ENCODE measurements at places on chromosomes 2 and 18.
A peak's percentile ranks its signal among the peaks of the same experiment; 100 is the strongest.

DNA sequence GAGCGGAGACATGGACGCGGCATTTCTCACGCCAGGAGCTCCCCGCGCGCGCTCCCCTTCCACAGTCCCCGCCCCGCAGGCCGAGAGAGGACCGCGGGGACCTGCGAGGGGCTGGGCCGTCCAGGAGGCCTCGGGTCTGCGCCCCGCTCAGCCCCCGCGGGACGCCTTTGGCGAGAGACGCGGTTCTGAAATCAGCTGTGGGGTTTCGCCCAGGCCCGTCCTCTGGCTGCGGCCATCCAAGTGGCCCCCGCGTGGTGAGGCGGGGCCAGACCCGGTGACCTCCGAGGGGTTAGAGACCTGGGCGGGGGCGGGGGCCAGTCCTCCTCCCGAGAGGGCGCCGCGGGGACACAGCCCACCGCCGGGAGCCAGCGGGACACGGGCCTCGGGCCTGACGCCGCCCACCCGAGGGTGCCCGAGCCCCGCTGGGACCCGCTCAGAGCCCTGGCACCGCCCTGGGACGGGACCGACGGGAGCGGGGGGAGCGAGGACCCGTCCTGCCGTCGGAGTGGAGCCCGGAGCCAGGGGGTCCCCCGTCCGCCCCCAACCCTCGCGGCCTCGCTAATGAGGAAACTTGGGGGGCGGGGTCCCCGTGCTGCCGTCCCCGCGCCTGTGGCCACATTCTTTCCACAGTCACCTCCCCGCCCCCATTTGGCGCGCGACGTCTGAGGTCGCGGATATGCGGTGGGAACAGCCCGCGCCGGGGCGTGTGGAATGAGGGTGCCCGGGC lies 6.1 kb upstream of the SALL3 start:
- no peak for DNase-seq

DNA sequence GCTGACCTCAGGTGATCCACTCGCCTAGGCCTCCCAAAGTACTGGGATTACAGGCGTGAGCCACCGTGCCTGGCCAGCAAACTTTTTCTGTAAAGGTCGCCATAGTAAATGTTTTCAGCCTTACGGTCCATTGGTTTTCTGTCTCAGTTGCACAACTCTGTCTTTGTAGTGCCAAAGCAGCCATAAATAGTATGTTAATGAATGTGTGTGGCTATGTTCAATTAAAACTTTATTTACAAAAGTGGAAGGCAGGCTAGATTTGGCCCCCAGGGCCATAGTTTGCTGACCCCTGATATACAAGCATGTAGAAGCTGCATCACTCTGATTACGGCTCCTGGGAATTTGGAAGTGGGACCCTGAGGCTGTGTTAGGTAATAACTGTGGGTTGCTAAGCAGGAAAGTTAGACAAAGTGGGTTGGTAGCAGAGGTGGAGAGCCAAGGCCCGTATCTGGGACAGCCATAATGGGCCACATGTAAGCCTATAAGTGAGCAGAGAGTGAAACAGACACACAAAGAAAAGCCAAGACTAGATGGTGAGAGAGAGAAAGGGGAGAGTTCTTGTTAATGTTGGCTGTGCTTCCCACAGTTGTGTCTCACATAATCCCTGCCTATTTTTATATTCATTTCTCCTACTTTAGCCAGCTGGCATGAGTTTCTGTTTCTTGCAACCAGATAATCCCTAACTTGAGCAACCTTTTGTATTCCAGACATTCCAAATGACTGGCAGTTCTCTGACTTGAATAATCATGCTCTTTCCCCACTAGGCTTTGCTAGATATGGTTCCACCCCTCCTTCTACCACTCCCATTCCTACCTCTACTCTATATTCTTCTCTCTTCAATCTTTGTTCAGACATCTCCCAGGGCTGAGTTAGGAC lies 223.3 kb upstream of the STON1 start:
- no peak for DNase-seq

DNA sequence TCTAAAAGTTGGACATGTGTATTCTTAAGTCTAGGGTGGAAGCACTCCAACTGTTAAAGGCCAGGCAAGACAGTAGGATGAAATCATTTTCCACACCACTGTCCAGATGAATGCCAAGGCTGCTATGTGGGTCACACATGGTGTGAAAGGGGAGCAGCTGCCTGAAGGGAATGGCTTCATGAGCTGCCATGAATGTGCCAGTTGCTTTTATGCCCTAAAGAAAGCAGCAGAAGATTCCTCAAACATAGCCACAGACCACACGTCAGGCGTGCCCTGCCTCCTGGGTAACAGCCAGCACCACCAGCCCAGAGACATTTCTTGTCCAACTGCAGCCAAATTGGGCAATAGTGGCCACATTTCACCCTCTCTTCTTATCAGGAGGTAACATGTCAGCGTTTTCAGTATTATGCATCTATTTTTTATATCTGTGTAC lies 130.2 kb downstream of the MTCL1 start:
- no peak for DNase-seq

DNA sequence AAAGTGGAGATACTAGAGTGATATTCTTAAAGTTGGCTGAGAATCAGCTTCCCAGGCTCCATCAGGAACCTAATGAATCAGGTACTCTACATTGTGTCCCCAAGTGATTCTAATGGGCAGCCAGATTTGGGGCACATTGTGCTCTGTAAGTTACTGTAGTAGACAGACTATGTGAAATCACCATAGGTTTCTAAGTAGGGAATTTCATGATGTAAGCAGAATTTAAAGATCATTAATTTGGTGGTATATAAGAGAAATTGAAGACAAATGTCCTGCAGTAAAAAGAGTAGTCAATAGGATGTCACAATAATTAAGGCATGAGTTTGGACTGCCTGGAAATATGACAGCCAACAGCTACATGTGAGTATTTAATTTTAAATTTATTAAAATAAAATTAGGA lies 602.4 kb upstream of the ACVR2A start:
- DNase-seq = no peak

GRCh38 chr2:24632172-24632571 lies 141.1 kb downstream of the NCOA1 start:
- DNase-seq = no peak

GRCh38 chr2:226738821-226739544 lies 60.6 kb downstream of the IRS1 start:
- no peak for DNase-seq

GRCh38 chr2:173571887-173572680 lies 217.4 kb downstream of the CDCA7 start:
- DNase-seq = no peak

- DNase-seq = no peak
Measured at GRCh38 chr2:241835611-241836010, 23.1 kb downstream of the PDCD1 start.

DNA sequence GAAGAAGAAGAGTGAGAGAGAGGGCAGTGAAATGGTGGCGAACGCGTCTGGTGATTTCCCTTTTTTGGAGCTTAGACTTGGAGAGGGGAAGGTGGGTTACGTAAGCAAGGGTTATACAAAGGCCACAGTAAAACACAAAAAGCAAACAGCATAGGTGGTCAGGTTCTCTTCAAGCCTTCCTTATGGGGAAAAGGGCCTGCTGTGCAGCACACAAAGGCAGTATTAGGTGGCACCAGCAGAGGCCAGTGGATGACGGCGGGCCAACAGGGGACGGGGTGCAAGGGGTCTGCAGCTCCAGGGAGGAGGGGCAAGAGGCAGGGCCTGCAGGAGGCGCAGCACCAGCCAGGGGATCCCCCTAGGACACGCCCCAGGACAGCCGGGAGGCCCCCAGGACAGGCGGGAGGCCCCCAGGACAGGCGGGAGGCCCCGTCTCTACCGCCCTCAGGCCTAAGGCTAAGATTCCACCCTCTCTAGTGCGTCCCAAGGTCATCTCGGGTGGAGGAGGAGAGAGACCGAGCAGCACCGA lies 32.6 kb upstream of the NPC1 start:
- DNase-seq = no peak

DNA sequence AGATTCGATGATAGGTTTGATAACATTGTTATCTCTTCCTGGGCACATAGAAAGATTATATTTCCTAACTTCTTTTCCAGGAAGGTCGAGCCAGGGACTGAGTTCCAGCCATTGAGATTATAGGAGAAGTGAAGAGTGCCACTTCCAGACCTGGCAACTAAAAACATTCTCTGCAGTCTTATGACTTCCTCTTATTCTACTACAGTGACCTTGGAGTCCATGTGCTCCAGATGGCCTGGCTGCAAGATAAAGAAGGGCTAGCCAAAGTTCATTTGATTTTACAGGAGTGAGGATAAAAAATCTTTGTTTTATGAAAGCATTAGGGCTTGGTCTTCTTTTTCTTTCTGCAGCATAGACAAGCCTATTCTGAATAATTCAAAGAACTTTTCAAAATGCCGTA lies 363.0 kb downstream of the FSIP2 start:
- no peak for DNase-seq

DNA sequence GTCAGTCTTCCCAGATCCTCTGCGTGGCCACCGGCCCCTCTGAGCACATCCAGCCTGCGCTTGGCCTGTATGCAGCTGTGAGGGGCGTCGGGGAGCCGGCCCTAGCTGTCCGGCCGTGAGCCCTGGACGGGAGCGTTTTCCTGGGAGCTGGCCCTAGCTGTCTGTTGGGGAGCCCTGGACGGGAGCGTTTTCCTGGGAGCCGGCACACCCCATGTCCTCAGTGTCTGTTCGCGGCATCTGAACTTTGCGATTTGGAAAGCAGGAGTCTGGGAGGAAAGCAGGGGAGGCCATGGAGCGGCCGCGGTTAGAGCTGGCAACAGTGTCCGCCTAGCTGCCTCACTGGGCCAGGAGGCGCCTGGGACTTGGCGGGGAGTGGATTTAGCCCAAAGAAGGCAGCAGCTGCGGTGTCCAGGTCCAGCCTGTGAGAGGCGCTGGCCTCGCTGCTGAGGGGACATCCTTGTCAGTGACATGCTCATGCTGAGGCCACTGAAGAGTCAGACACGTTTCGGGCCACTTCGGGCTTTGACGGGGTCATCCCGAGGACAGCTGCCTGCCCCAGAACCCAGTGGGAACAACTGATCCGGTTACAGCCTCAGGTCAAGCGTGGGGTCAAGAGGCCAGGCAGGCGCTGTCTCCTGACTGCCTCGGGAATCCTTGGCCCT lies 75.8 kb downstream of the KCNG2 start:
- no peak for DNase-seq

GRCh38 chr18:37176621-37176934 lies 347.7 kb downstream of the KIAA1328 start:
- no peak for DNase-seq

DNA sequence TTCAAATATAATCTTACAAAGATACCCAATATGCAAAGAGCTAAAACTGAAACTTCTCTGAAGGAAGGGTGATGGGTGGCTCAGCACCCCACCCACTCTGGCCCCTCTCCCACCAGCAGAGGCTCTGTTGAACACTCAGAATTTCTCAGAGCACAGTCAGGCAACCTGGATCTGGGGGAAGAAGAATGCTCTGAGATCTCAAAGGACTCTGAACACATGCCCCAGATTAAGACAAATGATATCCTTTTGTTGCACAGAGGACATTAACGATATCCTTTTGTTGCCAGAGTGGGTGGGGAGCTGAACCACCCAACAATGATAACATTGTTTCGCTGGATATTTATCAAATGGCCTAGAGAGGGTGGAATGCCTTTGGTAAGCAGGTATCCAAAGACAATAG lies 104.8 kb downstream of the LBH start:
- no peak for DNase-seq

DNA sequence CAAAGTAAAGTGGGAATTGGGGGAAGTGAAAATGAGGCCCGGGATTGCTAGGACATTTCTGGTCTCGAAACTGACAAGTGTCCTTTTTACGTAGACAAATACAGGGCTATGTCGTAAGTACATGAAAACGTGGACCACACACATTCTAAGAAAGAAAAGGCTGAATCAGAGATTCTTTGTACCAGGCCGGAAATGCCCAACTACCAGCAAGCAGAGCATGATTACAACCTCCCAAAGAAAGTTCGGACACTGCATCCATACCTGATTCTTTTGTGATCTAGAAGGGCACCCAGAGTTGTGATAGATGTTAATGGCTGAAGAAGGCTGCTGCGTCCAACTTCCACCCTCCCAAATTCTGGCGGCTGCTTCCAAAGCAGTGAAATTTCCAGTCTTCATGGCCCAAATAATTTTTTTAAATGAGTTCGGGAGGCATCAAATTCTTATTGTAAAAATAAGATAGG lies 1.7 kb downstream of the RBMS1 start:
- DNase-seq = no peak

GRCh38 chr2:69177785-69178636 lies 165.0 kb downstream of the ANTXR1 start:
- peak; percentile 24 for DNase-seq

- no peak for DNase-seq
Measured at GRCh38 chr2:20611077-20611843, 39.6 kb downstream of the HS1BP3 start.
